Anterior cingulate cortex (tissue), 58 donors: ENCODE measurements at places on chromosomes 7 and 10.

DNA sequence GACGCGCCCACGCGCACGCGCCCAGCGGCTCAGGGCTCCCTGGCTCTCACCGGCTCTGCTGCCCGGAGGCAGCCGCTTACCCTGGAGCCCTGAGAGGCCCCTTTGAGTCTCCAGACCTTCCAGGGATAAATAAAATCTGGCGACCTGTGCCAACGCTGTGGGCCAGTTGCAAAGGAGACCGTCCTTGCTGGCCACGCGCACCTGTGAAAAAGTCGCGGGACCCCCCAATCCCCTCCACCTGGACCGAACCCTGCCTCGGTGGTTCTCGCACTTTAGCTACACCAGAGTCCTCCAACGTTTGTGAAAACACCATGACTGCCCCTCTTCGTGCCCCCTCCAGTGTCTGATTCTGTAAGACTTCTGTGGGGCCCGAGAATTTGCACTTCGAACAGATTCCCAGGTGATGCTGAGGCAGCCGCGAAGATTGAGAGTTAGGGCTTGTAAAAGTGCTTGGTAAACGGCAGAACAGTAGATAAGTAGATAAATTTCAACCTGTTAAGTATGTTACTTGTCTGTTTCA lies 102.4 kb upstream of the SVIL start:
- DNase-seq: no peak

GRCh38 chr7:91043924-91044645 lies 220.1 kb upstream of the FZD1 start:
- DNase-seq: no peak

- DNase-seq: no peak
These were observed 50.3 kb upstream of the CHST15 start for GRCh38 chr10:124143721-124144120.

GRCh38 chr7:6495597-6496262 lies 48.0 kb upstream of the DAGLB start:
- no peak for DNase-seq

DNA sequence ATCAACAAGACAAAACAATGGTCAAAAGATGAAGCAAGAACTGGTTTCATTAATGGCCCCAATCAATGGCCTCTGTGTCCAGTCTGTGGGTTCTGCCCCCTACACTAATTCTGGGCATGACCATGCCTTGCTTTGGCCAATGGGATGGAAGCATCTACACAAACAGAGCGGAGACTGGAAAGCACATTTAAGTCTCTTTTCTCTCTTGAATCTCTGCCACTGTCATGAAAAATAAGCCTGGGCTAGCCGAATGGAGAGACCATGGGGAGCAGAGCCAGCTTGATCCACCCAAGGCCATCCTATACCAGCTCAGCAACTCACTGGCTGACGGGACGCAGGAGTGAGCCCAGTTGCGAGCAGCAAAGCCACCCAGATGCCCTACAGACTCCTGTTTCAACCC lies 30.9 kb downstream of the ANKRD16 start:
- DNase-seq: peak; percentile 32

- no peak for DNase-seq
These were observed 93.6 kb downstream of the HGF start for GRCh38 chr7:81676105-81676811.

- DNase-seq: no peak
These were observed 68.7 kb downstream of the SGMS1 start for GRCh38 chr10:50554995-50555568.

DNA sequence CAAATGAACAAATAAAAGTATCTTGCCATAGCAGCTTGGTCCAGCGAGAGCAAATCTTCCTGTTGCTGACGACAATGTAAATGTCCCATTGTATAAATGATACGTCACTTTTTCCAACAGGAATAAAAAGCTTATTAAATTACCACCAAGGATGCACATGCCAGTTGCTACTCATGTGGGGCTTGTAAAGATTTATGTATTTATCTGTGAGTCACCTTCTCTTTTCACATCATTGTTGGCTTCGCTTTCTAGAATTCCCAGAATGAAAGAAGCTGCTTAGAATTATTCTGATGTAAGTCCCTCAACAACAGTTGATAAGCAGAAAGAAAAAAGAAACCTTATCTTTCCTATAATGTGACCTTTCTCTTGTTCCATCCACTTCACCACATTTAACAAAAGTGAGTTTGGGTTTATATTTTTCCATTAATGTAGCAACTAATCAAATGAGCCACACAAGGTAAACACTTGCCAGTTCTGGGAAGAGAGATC lies 22.4 kb downstream of the DNAJC12 start:
- DNase-seq: no peak

DNA sequence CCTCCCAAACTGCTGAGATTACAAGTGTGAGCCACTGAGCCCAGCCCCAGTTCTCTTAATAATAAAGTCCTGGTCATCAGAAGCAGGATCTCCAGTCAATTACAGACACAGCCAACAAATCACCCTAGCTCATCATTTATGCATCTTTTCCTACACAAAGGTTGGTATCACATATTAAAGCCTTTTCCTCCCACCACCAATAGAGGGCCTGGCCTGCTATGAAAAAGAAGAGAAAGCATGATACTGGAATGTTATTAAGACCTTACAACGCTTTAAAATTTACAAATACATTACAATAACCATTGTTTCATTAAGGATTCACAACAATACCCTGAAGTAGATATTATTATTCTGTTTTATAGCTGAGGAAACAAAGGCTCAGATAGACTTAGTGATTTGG lies 25.9 kb downstream of the VAX1 start:
- DNase-seq: no peak

- no peak for DNase-seq
These were observed 233.6 kb upstream of the CCDC6 start for GRCh38 chr10:60139798-60140566.

GRCh38 chr7:104664648-104665047 lies 336.2 kb downstream of the LHFPL3 start:
- DNase-seq: no peak

GRCh38 chr7:141441837-141442627 lies 109.2 kb upstream of the AGK start:
- DNase-seq: no peak

DNA sequence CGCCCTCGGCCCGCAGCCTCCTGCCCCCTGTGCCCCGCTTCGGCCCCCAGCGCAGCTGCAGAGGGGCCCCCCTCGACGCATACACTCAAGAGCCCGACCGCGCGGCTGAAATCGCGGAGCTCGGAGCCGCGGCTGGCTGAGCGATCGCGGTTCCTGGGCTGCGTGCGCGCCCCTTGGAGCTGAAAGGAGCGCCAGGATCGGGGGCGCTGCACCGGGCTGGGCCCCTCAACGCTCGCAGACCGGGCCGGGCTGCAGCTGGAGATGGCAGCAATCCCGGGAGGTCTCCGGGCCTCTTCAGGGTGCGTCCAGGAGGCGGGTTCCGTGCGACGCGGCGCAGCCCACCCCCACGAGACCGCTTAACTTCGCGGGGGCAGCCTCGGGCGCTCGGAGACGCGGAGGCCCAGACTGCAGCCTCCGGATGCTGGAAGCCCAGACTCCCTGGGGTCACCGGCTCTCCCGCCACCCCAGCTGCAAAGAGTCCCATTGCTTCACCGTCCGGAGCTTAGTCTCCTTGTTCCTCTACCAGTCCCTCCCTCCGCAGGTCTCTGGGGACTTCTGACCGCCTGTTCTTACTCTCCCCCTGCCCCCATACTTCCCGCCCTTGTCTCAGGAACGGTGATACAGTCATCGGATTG lies 73.0 kb upstream of the LRRC4 start:
- DNase-seq: no peak

- no peak for DNase-seq
These were observed 29.2 kb downstream of the TDRD1 start for GRCh38 chr10:114208351-114208750.

DNA sequence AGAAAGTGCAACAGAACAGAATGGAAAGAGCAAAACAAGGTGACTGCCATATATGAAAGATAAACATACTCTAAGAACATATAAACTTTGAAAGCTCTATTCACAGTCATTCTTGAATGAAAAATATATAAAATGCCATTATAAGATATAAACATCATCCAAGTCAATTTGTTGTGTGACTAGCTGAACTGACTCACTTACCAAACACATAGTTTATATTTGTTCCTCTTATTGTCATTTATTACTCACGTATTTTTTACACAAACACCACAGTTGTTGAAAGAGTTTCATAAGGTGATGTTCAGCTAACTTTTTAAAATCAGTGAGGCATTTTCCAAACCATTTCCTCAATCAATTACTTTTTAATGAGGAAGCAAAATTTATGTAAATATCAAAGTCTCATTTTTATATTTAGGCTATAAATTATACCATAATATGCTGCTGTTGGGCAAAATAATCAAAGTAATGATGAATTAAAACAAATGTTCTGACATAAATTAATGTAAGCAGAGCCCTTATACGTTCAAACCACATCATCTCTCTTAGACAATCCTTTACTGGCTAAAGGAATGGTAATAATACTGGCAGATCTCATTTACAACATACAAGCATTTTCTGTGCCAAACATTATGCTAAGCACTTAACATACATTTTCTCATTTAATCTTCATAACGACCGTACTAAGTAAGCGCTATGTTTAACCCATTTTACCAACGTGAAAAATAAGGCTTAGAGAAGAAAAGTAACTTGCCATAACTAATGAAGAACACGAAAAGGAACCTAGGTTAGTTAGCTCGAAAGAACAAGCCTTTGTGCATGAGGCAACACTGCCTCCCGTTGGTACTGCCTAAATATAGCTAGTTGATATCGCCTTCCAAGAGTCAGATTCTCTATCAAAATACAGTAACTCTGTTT lies 7.3 kb downstream of the LRRN3 start:
- DNase-seq: no peak

DNA sequence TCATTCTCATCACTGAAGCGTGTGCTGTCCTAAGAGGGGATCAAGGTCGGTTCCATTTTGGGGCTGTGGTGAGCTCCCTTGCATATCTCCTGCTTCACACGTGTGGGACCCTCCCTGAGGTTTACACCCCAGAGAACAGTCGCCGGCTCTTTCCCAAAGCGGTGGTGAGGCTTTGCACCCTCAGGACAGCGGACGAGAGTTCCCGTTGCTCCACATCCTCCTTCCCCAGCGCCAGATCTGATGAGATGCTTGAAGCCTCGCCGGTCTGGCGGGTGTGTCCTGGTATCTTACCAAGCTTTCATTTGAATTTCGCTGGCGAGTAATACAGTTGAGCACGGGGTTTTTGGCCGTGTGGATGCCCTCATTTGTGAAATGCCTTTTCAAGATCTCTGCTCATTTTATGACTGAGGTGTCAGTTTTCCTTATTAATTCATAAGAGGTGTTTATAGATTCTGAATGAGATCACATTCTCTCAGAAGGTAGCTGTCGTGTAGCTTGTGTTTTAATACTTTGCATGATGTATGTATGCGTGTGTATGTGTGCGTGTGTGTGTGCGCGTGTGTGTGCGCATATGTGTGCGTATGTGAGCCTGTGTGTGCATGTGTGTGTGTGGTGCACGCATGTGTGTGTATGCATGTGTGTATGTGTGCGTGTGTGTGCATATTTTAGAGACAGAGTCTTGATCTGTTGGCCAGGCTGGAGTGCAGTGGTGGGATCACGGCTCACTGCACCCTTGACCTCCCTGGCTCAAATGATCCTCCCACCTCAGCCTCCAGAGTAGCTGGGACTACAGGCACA lies 30.7 kb downstream of the ELFN1 start:
- DNase-seq: no peak

- no peak for DNase-seq
These were observed 25.2 kb downstream of the TRIM8 start for GRCh38 chr10:102669206-102670064.

- DNase-seq: no peak
These were observed 14.8 kb downstream of the PDAP1 start for GRCh38 chr7:99393355-99394187.

- no peak for DNase-seq
These were observed 417.9 kb downstream of the ANKRD7 start for GRCh38 chr7:118642396-118642795.

DNA sequence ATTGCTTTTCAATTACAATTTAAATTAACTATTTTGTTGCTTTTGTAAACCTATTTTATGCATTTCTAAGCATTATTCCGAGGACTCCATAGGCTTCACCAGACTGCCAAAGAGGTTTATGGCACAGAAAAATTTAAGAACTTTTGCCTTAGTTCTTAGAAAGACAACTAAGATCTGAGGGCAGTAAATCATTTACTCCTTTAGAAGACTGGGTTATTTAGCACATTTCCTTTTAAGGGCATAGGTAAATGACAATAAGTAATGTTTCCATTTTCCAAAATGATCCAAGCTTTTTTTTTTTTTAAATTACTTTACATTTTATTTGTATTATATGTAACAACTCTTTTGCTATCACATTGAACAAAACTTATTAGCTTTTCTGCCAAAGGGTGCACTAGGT lies 15.0 kb upstream of the STEAP4 start:
- DNase-seq: no peak

GRCh38 chr7:209906-210305 lies 17.5 kb downstream of the FAM20C start:
- DNase-seq: no peak

DNA sequence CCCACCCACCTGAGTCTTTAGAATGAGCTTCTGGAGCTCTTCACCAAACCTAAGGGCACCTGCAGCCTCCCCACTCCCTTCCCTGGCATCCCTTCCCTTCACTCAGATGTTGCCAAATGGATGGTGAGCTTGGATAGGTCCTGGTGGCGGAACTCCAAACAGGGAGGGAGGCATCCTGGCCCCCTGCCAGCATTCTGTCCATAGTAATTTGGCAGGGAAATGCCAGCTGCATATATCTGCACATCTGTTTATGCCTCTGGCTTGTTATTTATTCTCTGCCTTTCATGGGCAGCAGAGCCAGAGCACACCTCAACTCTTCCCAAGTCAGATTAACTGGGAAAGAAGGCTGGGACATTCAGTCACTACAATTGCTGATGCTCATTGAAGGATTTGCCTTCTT lies 18.1 kb downstream of the KAZALD1 start:
- no peak for DNase-seq

- DNase-seq: no peak
These were observed 682 bp downstream of the TBXAS1 start for GRCh38 chr7:139829775-139830117.

DNA sequence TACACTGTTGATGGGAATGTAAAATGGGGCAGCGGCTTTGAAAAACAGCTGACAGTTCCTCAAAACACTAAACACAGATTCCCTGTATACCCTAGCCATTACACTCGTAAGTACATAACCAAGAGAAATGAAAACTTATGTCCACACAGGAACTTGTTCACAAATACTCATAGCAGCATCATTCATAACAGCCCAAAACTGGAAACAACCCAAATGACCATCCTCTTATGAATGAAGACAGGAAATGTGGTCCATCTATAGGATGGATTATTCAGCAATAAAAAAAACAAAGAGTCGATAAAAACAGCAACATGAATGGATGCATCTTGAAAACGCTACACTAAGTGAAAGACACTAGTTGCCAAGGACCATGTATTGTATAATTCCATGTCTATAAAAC lies 23.7 kb downstream of the NMT2 start:
- DNase-seq: no peak

- no peak for DNase-seq
These were observed 116.1 kb upstream of the ACBD5 start for GRCh38 chr10:27356738-27357137.

DNA sequence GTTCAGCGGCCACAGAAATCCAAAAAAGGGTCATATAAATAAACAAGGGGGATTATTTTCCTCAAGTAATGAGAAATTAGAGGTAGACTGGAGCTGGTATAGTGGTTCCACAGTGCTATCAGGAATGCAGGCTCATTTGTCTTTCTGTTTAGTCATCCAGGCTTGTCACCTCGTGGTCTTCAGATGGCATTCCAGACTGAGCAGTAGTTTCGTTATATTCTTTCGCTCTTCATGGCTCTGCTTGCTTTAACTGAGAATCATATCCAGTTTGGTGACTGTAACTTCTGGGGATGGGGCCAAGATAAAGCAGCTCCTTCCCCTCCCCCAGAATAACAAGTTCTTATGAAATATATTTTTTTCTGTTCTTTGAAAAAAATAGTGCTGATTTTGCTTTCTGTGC lies 9.5 kb downstream of the ANKIB1 start:
- DNase-seq: no peak
